AG09309 (cell line): ENCODE measurements at places on chromosomes 5 and 9.

- no peak for DNase-seq
These were observed 191.2 kb downstream of the DAB2IP start for GRCh38 chr9:121842612-121842978.

GRCh38 chr5:176954050-176954449 is 52.5 kb downstream of the UIMC1 start:
- no peak for DNase-seq

DNA sequence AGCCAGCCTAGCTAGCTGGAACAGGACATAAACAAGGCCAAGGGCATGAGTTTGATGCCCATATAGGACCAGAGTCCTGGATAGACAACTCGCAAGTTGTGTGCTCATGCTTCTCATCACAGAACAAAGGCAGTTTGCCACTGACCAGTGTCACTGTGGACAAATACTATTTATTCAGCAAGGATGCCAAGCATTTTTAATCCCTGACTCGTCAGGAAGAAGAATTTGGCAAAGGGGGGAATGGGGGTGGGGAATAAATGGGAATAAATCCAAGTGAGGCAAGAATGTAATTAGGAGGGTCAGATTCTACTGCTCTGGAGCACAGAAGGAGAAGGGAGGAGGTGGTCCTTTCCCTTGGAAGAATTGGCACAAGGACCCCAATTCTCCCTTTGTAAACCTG is 46.8 kb upstream of the ANKRD55 start:
- DNase-seq, result peak; percentile 34

DNA sequence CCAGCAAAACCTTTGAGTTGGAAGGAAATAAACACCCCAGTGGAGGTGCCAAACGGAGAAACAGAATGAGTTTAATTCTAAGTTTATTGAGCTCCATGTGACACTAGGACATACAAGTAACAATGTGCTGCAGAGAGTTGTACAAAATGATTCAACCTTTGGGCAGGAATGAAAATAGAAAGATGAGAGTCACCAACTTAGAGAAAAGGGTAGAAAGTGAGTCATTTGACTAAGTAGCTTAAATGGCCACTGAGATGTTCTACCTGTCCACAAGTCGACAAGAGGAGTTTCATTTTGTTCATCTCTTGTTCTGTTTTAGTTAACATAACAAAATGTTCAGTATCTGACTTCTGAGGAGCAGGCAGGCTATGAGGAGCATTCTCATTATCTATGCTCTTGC is 284.7 kb downstream of the NR2F1-AS1 start:
- DNase-seq, result no peak

GRCh38 chr9:93230185-93230584 is 46.2 kb downstream of the WNK2 start:
- DNase-seq, result no peak

- DNase-seq, result peak; percentile 69
These were observed at the start of gene ALDH7A1 for GRCh38 chr5:126594748-126595485. ALDH7A1 (minus strand) TSS chr5:126595219; CDS start chr5:126595198, 21 bp downstream.

DNA sequence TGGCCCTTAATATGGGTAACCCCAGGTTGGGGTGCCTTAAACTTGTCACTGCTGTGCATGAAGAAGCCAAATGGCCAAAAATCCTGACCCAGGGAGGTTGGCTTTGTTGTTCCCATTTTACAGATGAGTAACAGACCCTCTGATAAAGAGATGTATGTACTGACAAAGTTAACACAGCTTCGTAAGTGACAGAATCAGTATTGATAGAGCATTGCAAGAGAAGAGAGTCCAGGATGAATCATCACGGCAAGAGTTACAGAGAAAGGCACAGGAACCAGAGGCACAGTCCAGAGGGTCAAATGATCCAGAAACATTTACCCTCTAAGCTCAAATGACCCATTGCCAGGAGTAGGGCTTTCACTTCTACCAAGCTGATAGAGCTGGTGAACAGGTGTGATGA is 103.8 kb upstream of the SMC2 start:
- DNase-seq, result no peak

- no peak for DNase-seq
These were observed 32.1 kb downstream of the CNOT6 start for GRCh38 chr5:180526269-180526668.

- no peak for DNase-seq
These were observed 346.8 kb downstream of the PIK3R1 start for GRCh38 chr5:68562308-68562707.

GRCh38 chr9:131851414-131851813 is 111.5 kb upstream of the RAPGEF1 start:
- no peak for DNase-seq

- no peak for DNase-seq
These were observed 19.9 kb downstream of the NOTCH1 start for GRCh38 chr9:136525841-136526499.

- no peak for DNase-seq
These were observed 52.2 kb downstream of the SLC36A1 start for GRCh38 chr5:151499501-151500035.

- DNase-seq, result no peak
These were observed 2.9 kb downstream of the BARX1 start for GRCh38 chr9:93952119-93952783.

DNA sequence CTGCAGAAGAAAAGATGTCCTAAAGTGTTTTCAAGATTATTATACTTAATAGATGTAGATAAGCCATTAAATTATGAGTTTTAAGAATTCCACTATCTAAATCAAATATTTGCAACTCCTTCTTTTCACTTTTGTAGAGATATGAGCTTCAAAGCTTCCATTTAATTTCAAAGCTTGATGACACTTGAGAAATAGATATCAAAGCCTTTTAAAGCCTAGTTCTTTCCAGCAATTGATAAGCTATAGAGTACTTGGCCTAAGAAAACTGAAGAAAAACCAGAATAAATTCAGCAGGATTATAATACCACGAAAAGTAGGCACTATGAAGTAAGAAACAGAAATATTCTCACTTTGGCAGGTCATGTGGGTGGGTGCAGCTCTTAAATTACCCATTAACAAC is 1.7 kb downstream of the TNFSF8 start:
- DNase-seq, result no peak

GRCh38 chr5:136998854-136999357 is 500.2 kb downstream of the SPOCK1 start:
- no peak for DNase-seq

GRCh38 chr9:126692759-126693427 is 79.2 kb downstream of the LMX1B start:
- DNase-seq, result no peak

DNA sequence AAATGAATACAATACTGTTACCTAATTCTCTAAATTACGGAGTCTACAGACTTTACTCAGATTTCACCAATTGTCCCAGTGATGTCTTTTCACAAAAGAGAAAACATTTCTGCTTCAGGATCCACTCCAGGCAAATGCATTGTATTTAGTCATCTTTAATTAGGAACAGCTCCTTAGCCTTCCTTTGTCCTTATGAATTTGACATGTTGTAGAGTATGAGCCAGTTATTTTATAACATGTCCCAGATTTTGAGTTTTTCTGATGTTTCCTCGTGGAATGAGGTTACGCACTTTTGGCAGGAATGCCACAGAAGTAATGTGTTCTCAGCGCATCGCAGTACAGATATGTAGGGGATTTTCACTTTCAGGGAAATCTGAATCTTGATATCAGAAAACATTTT is 10.5 kb downstream of the HABP4 start:
- DNase-seq, result peak; percentile 43

GRCh38 chr5:13601112-13601511 is 343.4 kb downstream of the DNAH5 start:
- peak; percentile 18 for DNase-seq

GRCh38 chr5:148904440-148904839 is 78.0 kb downstream of the ADRB2 start:
- DNase-seq, result no peak

DNA sequence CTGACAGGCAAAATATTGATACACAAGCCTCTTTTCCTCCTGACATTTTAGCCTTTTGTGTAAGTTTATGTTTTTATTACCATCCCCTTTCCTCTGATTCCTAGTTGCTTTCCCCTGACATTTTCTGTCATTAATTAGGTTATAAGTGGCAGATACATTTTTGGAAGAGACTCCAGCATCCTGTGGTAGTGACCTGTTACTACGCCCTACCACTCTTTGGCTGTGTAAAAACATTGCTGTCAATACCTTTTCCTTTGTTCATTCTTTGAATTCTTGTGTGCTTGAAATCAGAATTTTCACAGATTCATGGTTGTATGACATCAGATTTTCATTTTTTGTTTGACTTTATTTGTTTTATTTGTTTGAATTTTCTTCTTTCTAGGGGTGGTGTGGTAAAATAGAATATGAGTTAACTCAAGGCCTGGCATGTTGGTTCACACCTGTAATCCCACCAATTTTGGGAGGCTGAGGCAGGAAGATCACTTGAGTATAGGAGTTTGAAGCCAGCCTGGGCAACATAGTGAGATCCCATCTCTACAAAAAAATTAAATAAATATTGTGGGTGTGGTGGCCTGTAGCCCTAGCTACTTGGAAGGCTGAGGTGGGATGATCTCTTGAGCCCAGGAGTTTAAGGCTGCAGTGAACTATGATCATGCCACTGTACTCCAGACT is 43.4 kb downstream of the UBE2R2 start:
- no peak for DNase-seq

DNA sequence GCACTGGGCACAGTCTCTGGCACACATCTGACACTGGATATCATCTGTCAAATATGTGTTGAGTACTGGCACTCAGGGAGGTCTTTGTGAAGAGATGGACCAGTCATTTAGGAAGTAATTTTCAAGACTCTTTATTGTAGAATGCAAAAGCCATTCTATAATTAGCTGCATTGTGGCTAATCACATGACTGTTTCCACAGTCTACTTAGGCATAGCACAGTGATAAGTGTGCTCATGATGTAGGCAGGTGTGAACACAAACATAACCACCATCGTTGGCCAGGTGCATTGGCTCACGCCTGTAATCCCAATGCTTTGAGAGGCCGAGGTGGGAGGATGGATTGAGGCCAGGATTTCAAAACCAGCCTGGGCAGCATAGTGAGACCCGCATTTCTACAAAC is 62.2 kb downstream of the CFAP77 start:
- DNase-seq, result no peak

- DNase-seq, result no peak
These were observed 229.7 kb downstream of the MRPS30 start for GRCh38 chr5:45038366-45038987.

- DNase-seq, result no peak
These were observed 27.2 kb upstream of the CER1 start for GRCh38 chr9:14749741-14750211.

DNA sequence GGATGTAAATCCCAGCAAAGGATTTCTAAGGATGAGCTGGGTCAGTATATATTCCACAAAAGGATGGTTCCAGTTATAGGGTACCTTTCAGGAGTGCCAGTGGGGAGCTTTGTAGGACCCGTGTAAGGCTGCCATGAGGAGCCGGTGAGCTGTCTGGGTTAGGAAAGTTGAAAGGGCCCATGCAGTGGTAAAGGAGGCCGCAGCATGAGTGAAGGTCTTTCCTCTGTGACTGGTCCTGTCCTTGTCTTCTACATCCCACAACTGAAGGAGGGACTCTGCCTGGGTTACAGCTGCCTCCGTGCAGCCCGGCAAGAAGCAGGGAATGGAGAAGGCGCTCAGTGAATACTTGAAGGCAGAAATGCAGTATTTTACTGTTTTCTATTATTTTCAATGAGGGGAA is 58.9 kb downstream of the HSPA4 start:
- DNase-seq, result no peak

DNA sequence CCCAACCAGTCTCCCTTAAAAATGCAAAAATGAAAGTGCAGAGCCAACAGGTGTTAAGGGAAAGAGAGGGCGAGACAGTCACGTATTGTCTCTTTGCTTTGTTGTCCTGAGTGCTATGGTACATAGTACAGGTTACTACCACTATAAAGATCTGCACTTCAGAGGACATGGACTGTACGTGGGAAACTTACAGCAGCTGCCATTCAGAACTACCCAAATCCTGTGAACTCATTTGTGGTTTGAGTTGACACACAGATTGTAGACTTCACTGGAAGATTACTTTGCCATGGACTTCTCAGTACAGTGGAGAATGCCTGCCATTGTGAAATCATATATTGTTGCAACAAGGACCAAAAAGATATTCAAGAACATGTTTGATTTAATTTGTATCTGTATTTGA is 34.8 kb downstream of the FBXO38 start:
- no peak for DNase-seq

DNA sequence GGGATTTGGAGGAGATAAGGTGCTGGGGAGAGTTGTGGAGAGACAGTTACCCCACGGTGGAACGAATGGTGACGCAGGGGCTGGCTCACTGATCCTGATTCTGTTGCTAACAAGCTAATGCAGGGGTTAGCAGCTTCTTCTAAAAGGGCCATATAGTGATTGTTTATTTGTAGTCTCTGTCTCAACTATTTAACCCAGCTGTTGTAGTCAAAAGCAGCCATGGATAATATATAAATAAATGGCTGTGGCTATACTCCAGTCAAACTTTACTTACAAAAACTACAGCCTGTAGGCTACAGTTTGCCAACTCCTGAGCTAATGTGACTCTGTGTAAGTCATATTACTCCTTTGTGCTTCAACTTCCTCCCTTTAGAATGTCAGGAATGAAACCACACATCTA is 21.8 kb downstream of the STOM start:
- no peak for DNase-seq

DNA sequence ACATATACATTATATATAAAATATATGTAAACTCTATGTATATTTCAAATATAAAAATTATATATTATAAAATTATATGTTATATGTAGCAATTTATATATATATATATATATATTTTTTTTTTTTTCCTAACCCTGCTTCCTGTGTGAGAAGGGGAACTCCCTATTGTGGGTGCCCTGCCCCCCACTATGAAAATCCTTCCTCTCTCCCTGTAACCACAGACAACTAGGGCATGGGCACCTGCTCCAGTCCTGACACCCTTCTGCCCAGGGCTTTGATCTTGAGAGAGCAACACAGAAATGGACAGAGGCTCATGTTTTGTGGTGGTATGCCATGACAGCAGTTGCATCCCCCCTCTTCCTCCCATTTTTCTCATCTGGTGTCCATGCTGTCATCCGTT is 148.7 kb upstream of the IL12B start:
- no peak for DNase-seq

GRCh38 chr9:102550266-102550665 is 444.9 kb upstream of the CYLC2 start:
- no peak for DNase-seq

- no peak for DNase-seq
These were observed 776.6 kb upstream of the CDH9 start for GRCh38 chr5:27814983-27815382.

GRCh38 chr5:112068593-112068992 is 311.6 kb upstream of the NREP start:
- no peak for DNase-seq

GRCh38 chr5:142576804-142577203 is 109.1 kb downstream of the FGF1 start:
- DNase-seq, result no peak

DNA sequence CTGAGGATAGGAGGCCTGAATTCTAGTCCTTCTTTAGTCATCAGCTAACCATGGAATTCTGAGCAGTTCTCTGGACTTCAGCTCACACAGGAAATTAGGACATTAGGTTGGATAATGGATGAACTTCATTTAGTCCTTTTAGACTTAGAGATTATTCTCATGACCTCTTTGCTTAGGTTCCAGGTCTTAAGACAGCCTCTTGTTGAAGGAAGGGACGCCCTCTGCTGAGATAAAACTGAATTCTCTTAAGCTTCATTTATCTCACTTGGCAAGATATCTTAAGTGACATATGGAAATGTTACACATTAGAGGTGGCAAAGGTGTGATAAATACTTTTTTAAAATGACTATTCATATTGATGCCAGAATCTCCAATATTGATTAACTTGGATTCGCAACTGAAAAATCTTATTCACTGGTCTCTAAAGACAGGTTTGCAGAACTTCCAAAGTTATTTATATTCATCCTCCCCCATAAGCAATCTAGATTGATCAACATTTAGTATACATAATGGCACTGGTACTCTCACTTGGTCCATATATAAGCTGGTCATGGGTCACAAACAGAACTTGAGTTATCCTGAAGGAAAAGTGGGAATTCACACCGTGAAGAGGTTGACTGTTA is 16.9 kb upstream of the ZNF366 start:
- DNase-seq, result peak; percentile 57
